Activated CD4-positive, alpha-beta T cell treated with anti-CD3 and anti-CD28 coated beads for 4 hours (primary cell): ENCODE measurements at places on chromosomes 5 and 9.

DNA sequence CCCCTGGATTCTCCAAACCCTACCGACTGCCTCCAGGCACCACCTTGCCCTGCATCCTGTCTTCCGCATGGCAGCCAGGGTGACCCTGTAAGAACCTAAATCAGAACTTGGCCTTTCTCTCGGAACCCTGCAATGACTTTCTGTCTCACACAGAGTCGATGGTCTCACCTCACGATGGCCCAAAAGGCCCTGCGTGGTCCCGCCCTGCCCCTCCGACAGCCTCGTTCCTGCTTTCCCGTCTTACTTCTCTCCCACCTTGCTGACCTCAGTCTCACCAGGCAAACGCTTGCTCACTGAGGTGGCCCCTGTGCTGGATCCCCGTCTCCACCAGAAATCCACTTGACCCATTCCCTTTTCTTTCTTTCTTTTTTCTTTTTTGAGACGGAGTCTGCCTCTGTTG, 142.7 kb upstream of the PHYKPL start:
- DNase-seq, result no peak

DNA sequence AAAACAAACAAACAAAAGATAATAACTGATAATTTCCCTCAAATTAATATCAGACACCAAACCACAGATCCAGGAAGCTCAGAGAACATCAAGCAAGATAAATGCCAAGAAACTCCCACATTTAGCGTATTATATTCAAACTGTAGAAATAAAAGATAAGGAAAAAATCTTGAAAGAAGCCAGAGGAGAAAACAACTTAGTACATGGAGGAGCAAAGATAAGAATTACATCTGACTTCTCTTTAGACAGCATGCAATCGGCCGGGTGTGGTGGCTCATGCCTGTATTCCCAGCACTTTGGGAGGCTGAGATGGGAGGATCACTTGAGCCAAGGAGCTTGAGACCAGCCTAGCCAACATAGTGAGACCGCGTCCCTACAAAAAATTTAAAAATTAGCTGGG, 17.2 kb upstream of the MLANA start:
- no peak for DNase-seq

DNA sequence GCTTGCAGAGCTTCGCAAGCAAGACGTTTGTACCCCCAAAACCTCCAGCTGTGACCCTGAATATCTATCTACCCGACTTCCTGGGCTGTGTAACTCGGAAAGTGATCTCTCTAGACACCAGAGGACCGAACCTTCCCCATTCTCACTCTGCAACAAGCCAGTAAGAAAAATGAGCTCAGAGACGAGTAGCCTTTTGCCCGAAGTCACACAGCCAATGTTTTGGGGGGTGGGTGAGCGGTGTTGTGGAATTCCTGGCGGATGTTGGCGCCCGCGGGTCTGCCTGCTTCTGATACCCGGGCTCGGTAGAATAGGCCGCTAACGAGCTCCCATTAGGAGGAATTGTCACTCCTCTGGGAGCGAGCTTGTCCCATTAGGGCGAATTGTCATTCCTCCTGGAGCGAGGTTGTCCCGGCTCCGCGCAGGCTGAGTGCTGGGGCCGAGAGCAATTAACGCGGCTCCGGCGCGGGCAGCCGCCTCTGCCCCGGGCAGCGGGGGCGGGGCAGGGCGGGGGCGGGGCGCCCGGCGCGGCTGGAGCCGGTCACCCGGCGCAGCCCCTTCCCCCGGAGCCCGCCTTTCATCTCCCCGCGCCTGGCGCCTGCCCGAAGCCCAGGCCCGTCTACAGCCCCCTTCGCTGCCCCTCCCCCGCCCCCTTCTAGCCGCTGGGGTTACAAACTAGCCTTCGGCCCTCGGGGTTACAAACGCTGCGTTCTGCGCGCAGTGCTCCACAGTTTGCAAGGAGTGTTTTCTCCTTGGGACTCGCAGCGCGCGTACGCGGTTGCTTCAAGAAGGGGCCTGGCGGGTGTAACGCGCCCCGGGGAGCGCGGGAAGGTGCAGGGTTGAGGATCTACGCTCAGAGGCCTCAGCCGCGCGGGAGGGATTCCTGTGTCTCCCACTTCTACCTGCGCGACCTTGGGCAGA, 3.5 kb upstream of the MSX2 start:
- no peak for DNase-seq

GRCh38 chr5:6188344-6188743, 190.0 kb downstream of the MED10 start:
- DNase-seq, result no peak

DNA sequence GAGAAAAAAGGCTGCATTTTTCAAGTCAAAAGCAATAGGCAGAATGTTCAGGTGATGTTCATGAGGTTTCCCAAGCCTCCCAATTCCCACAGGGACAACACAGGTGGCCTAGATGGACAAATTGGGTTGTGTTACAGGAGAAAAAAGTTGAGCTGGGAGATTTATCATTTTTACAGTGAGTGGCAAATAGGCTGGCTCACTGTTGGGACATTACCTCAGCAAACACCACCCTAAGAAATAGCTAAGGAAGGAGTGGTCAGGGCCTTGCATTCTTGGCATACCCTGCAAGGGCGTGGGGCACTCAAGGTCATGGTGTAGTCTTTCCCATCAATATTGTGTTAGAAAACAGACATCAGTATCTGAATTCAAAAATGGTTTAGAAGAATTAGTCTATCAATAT, 23.3 kb upstream of the CPLANE1 start:
- no peak for DNase-seq

DNA sequence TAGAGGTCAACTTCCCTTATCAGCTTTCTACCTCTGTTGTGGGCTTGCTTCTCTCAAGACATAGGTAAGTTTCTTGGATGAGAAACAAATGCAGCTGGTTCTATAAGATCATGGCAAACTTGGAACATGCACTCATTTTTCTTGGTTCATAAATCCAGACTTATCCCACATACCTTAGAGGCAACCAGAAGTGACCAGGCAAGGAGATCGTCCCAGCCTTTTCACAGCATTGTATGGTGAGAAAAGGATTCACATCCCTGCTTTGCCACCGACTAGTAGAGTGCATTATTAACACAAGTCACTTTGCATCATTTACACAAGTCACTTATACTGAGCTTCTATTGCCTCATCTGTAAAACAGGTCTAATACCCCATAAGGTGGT, 35.4 kb downstream of the LHFPL2 start:
- DNase-seq, result no peak

- DNase-seq, result no peak
These were observed 33.1 kb downstream of the MFAP3 start for GRCh38 chr5:154071799-154072413.

DNA sequence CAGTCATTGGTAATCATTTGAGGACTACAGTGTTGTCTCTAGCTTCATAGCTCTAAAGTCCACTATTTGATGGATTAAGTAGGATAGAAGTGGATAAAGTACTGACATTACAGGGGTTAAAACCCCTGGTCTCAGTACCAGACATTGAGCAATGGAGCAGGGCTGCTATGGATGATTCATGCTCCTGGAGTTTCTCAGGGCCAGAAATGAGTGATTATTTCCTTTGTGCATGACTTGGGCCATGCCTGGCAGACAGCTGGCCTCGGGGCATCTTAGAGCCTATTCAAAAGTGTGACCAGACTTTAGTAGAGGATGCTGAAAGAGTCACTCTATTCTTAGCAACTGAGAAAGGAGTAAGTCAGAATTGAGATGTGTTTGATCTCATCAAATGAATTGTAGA, 350.7 kb upstream of the TLE4 start:
- DNase-seq, result no peak

DNA sequence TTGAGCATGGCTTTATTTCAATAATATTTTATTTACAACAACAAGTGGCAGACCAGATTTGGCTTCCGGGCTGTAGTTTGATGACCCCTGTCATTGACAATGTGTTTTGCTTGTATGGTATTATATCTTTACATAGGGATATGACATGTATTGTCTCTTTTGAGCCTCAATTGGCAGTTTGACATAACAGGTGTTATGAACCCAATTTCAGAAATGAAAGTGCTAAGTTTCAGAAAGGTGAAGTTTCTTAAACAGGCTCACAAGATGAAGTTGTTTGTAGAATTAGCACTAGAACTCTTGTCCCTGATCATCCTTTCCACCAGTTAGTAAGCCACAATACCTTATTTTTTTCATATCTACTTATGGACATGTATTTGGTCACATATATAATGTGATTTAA, 303.0 kb upstream of the GRIA1 start:
- no peak for DNase-seq

DNA sequence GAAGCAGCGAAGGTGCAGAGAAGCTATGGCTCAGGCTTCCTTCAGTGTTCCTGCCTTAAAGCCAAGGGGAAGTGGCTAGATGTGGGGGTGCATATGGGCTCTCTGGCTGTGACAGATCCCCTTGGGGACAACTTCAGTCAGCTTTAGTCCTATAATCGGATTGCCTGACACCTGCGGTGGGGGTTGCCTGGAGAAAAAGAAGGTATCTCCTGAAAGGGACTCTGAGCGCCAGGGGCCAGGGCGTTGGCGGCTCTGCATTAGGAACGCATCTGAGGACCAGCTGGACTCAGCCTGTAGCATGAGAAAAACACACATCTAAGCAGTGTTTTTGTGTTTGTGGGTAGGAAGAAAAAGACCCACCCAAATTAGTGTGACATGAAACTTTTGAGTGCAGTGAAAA, 84.3 kb upstream of the OTULINL start:
- DNase-seq, result no peak

- DNase-seq, result no peak
These were observed 261.5 kb downstream of the FANCC start for GRCh38 chr9:95055851-95056551.

DNA sequence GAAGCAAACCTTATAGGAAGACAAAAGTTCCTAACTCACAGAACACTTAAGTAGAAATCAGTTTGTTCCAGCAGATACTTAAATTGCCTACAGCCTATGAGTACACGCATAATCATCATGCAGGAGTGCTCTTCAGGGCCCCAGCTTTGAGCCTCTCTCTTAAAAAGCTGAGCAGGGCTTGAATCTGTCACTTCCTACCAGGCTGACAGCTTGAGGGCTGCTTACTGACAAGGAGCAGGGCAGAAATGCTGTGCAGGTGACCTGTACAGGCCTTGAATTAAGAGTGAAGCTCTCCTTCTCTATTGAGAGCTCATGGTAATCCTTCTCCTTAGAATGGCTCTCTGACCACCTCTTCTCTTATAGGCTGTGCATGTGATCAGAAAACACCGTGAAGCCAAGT, 66.5 kb upstream of the MAST4 start:
- DNase-seq, result no peak

- DNase-seq, result no peak
These were observed 42.0 kb downstream of the VLDLR start for GRCh38 chr9:2663461-2664173.

GRCh38 chr5:173872957-173873305, 15.2 kb upstream of the CPEB4 start:
- DNase-seq, result no peak

- DNase-seq, result no peak
These were observed 167.6 kb downstream of the ASTN2 start for GRCh38 chr9:117247266-117247665.

DNA sequence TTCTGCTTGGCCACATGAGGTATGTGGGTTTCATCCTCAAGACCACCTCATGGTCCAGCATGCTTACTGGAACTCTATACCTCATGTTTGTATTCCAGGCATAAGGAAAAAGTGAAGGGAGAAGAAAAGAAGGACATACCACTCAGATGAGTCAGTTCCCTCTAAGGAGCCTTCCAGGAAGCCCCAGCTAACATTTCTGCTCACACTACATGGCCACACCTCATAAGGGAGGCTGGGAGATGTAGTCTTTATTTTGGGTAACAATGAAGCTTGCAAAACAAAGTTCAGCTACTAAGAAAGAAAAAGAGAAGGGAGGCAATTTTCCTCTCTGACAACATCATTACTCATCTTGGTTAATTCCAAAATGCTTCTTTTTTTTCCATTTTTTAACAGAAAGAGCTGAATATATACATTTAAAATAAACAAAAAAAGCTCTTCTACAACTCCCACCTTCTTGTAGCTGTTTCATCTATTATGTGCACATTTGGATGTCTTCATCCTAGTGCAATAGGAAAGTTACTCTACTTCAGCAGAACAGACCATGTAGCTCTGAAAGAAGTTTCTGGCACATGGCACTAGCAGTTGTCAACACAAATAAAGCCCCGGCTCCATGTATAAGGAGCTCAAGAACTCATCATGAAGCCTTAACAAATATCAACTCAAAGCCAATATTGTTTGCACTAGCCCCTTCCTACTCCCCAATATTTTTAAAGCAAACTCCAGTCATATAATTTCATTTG, 123.6 kb upstream of the CCDC112 start:
- DNase-seq, result no peak

- no peak for DNase-seq
These were observed 13.9 kb downstream of the SUSD3 start for GRCh38 chr9:93072383-93072795.

- DNase-seq, result no peak
These were observed 77.6 kb downstream of the KLHL3 start for GRCh38 chr5:137658324-137658723.

DNA sequence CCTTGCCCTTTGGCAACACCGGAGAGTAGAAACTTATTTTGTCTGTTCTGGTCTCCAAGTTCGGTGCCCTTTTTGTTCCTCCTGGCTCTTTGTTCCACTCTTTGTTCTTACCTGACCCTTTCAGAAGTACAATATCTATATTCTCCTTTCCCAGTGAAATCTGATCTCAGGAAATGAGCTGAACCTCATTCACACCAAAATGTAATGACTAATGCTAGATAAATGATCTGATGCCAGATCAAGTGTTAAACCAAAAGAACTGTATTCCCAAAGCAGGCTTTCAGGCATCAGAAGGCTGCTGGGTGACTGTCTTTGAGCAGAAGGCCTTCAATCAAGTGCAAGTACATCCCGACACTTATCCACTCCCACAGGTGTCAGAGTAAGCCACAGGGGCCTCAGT, 156.4 kb downstream of the SPOCK1 start:
- DNase-seq, result no peak

DNA sequence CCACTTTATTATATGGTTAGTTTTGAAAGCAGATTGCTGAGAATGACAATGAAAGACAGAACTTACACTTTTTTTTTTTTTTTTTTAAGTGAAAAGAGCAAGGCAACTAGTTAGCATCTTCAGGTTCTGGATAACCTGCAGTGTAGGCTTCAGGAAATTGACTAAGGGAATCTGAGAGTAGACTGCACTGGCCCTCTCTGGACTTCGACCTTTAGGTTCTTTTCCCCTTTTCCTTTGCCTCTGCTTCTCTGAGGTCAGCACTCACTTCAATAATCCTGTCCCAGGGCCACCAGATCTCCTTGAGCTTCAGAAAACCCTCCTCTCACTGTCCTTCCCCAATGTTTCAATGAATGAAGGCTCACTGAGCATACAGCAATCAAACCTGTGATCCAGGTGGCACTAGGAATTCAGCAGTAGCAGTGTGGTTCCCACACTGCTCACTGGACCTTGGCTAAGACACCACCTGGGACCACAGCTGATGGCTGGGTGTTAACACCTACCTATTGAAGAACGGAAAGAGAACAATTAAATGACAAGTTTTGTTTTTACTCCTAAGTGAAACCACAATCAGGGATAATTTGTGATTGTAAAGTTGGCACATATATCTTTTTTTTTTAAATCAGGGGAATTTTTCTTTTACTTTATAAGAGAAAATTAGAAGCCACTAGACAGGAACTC, 85.8 kb upstream of the IL6ST start:
- no peak for DNase-seq
